ENCODE measurements at places on chromosomes 3 and 15.

GRCh38 chr3:184602372-184603150, 41.0 kb downstream of the EPHB3 start:
- peak; percentile 65 for DNase-seq

GRCh38 chr3:55704521-55704920, 217.4 kb upstream of the WNT5A start:
- no peak for DNase-seq

- DNase-seq = no peak
Measured at GRCh38 chr3:56987238-56987895, 73.1 kb upstream of the SPATA12 start.

DNA sequence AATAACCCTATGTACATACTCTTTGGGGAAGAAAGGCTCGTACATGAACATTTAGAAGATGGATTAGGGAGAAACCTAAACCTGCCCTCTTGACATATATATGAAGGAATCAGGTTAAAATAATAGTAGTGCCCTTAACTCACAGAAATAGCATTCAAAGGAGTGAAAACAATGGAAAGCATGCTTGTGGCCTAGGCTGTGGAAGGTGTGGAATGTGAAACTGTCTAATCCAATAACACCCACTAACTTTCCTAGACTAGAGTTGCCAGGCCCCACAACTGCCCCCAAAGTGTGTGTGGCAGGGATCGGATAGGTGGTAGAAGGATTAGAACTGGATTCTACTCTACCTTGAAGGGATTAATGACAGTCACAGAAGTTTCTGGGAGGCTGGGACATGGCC, 317.4 kb upstream of the LRRFIP2 start:
- DNase-seq = no peak

GRCh38 chr15:43826508-43827341, at the start of gene WDR76:
WDR76 (plus strand) TSS chr15:43827002; CDS start chr15:43827033, 31 bp downstream.
- DNase-seq = peak; percentile 86

DNA sequence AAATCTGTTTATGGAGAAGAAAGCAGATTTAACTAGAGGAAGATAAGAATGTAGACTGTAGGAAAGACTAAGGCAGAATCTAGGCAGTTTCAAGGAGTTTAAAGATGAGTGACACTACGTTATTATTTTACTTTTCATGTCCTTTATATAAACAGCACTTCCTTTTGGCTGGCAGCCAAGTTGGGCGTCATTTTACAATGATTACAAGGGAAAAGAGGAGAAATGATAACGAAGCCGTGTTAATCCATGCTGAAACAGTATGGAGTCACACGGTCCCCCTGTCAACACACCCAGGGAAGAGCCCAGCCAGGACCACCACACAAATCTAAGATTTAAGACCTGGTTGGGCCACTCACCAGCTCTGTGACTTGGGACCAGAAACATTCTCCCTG, 83.7 kb upstream of the NEO1 start:
- no peak for DNase-seq

- DNase-seq = no peak
Measured at GRCh38 chr3:106302451-106303221, 433.8 kb upstream of the CBLB start.

- peak; percentile 72 for DNase-seq
Measured at GRCh38 chr15:97234851-97235610, 725.5 kb upstream of the ARRDC4 start.

- no peak for DNase-seq
Measured at GRCh38 chr15:69591905-69592508, 139.4 kb downstream of the RPLP1 start.

DNA sequence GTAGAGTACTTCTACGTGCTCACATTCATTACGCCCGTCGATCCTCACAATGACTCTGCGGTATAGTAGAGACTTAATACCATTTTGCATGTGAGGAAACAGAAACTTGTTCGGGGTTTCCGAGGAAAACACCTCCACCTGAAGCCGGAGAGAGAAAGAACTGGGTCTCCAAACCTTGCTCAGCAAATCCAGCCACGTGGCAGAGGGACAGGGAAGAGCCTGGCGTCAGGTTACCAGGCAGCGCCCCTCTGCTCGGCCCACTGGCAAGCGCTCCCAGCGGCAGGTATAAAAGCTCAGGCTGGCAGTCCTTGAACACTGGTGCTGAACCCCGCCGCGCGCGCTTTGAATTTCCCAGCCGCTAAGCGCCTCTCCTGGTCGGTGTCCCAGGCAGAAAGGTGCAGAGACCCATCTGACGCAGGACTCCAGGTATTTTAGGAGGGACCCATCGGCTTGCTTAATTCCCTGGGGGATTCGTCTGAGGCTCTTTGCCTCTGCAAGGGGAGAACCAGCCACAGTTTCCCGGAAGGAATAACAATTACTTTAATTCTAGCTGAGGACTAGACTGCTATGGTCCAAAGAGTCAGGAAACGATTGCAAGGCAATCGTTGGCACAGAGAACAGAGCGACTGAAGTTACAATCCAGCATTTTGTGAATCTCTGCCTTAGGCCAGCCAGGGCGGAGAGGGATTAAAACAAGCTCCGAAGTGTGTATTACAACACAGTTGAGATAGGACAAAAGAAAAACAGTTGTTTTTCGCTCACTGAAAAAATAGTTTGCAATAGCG, at the start of gene C2CD4A:
Gene C2CD4A (plus strand): TSS at position 315 of the 785 bp plus-strand sequence. CDS start 637 bp downstream, outside the sequence.
- peak; percentile 70 for DNase-seq

- DNase-seq = no peak
Measured at GRCh38 chr3:70615286-70615685, 302.8 kb upstream of the MDFIC2 start.

GRCh38 chr3:161401389-161401788, 30.1 kb upstream of the SPTSSB start:
- DNase-seq = no peak

GRCh38 chr3:131914090-131914691, 120.6 kb downstream of the CPNE4 start:
- no peak for DNase-seq

DNA sequence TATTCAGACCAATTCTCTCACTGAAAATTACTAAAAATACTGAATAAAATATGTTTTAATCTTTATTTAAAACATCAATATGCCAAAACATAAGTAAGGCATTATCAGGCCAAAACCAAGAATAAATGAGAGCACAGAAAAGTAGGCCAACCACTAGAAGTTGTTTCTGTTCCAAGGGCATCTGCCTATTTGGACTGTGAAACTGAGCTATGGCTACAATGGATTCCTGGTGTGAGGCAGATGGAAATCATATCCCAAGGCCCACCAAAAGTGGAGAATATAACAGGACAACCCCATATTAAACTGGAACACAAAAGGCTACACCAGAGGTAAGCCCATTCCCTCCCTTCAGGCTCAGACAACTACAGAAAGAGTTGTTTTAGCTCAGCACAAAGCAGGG, 302.8 kb upstream of the IL12A start:
- no peak for DNase-seq

GRCh38 chr15:84804005-84804900, 12.9 kb upstream of the ALPK3 start:
- DNase-seq = peak; percentile 15

DNA sequence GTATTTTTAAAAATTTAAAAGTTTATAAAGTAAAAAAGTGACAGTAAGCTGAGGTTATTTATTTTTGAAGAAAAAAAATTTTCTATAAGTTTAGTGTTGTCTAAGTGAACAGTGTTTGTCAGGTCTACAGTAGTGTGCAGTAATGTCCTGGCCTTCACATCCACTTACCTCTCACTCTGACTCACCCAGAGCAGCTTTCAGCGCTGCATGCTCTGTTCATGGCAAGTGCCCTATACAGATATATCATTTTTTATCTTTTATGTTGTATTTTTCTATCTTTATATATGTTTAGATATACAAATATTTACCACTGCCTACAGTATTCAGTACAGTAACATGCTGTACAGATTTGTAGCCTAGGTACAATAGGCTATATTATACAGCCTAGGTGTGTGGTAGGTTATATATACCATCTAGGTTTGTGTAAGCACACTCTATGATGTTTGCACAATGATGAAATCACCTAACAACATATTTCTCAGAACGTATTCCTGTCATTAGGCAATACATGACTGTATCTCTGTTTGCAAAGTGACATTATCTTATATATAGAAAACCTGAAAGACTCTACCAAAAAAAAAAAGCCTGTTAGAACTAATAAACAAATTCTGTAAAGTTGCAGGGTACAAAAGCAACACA, 75.9 kb upstream of the TMC3 start:
- no peak for DNase-seq

- DNase-seq = no peak
Measured at GRCh38 chr3:122021811-122022401, at the start of gene ILDR1. ILDR1 (minus strand) TSS chr3:122022247; CDS start chr3:122022077, 170 bp downstream.

DNA sequence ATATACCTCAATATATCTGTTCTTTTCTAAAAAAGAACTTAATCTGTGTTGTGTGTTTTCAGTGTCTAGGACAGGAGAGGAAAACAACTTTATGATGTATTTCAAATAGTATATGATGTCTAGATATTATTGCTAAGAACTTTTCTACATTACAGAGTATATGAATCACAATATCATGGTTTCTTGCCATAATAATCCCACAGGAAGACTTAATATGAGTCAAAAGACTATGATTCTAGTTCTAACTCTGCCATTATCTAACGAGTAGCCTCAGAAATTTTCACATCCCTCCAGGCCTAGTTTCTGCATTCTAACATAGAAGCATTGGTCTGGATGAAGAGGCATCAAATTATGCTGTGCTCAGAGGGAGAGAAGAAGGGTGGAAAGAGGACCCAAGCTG, 107.7 kb upstream of the SPRED1 start:
- DNase-seq = no peak

GRCh38 chr15:25739687-25740121, 123.4 kb downstream of the ATP10A start:
- no peak for DNase-seq

DNA sequence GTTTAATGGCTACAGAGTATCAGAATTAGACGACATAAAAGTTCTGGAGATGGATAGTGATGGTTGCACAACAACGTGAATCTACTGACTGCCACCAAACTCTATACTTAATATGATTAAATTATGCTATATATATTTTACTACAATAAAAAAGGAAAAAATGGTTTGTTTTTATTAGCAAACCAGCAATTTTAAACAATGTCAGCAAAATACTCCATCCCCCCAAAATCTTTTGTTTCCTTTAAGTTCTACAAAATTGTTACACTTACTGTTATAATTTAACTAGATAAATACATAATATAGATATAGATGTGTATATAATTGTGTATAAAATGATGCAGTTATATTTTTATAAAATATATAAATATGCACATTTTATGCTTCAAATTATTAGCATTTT, 710.8 kb upstream of the UBE2E2 start:
- DNase-seq = no peak

DNA sequence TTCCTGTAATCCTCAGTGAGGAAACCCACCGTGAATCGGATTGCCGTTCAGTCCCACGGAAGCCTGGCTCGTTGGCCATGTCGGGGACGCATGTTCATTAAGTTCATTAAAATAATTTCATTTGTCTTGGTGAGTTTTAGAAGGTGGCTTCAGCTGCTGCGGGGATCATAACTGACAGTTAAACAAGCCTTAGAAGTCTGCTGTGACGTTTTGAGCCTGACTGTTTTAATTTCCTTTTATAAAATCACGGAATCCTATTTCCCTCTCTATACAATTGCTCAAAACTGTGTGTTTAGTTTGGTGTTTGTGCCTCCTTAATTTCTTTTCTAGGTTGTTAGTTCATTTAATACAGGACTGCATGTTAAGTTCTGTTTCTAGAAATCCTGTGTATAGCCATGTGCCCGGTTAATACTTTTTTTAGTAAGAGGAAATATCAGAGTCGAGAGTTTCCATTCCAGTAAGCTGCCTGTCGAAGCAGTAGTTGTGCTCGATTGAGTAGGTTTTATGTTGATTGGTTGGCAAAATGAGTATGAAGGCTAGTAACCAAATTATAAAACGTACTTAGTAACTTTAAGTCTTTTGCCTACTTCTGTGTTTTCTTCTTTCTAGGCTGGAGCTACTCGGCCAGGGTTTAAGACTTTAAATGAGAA, 705 bp downstream of the NIPA2 start:
- no peak for DNase-seq

GRCh38 chr15:53246404-53246803, 456.3 kb upstream of the ONECUT1 start:
- DNase-seq = no peak

DNA sequence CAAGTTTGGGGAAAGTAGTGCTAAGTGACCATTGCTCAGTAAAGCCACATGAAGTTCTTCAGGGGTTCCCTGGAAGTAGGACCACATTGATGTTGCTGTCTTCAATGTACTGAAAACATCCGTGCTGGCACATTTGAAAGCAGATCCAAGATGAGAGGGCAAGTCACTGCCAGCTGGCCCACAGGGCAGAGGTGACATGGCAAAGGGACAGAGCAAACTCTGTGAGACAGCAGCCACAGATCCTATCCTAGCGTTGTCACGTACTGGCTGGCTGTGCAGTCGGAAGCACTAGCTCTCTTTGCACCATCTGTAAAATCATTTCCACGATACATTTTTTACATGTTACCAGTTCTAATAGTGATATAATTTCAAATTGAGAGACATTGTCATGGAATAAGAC, 13.8 kb downstream of the MUC13 start:
- DNase-seq = no peak

- no peak for DNase-seq
Measured at GRCh38 chr3:106860182-106860581, 517.1 kb upstream of the CCDC54 start.

GRCh38 chr15:37053166-37053565, 47.2 kb downstream of the MEIS2 start:
- no peak for DNase-seq

- DNase-seq = peak; percentile 30
Measured at GRCh38 chr3:48433472-48434118, 3.7 kb upstream of the PLXNB1 start.

DNA sequence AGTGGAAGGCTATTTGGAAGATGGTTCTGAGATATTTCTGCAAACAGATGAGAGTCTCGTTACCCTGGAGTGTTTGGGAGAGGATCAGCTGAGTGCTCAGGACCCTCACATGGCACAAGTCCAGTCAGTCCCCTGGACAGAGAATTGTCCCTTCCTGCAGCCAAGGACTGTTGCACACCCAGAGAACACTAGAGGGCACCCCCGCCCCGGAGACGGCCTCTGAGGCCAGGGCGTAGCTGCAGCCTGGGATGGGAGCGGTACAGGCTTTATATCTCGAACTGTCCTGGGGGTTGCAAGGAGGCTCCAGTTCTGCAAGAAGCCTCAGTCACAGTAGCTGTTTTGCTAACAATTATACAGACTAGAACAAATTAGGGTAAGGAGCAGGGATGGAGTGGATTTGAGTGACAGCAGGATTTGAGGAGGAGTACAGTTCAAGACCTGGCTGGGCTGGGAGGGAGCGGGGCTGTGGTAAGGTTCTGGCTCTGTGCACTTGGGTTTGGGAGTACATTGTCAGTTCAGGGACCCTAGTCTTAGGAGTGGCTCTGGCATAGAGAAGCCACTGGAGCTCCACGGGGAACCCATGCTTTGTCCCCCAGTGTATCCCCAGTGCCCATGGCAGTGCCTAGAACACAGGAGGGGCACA, 67.6 kb upstream of the HACD2 start:
- peak; percentile 91 for DNase-seq

GRCh38 chr15:59611276-59612260, at the start of gene GCNT3:
GCNT3 (plus strand) TSS chr15:59611783; CDS start chr15:59618239, 6,456 bp downstream.
- DNase-seq = no peak

- no peak for DNase-seq
Measured at GRCh38 chr3:65660000-65660598, 378.6 kb downstream of the MAGI1 start.

GRCh38 chr15:84731774-84732173, 15.8 kb upstream of the SEC11A start:
- no peak for DNase-seq
